ENCODE measurements at places on chromosomes 11 and 22.

GRCh38 chr11:75347781-75348566 is 3.5 kb downstream of the ARRB1 start:
- DNase-seq: peak; percentile 59

GRCh38 chr11:25775603-25776002 is 556.3 kb upstream of the ANO3 start:
- DNase-seq: no peak

- no peak for DNase-seq
Observed at GRCh38 chr11:71247551-71248250, 4.7 kb downstream of the SHANK2 start.

DNA sequence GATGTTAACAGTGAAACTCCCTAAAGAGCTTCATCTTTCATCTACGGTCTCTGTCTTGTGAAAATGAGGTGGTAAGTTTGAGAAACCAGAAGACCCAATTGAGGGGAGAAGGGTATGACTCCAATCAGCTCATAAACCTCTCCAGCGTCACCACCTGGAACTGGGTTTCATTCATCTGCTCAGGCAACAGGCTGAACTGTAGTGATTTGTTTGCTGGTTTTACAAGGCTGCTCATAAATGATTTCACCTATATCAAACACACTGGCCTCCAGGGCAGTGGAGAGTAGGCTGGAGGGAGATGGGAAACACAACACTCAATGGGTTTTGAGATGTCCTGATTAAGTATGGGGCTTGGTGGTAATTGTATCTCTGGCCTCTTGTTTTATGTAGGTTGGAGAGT is 79.0 kb downstream of the EFCAB6 start:
- no peak for DNase-seq

DNA sequence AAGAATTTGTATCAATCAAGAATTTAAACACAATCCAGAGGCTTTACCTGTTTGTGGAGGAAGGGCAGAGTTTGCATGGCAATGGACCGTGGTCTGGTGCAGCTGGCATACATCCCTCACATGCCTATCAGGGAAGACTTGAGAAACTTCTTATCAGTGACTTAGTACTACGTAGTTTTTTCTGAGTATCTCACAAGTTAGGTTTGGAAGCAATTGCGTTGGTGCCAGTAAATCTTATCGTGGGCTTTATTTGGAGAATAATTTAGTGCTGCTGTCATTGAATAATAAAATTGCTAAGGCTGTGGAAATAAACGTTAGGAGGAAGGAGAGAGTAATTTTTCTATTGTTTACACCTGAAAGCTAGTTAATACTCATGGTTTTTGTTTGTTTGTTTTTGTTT is 72.3 kb downstream of the PRMT3 start:
- no peak for DNase-seq

GRCh38 chr11:104668797-104669463 is 229.3 kb downstream of the CASP12 start:
- DNase-seq: no peak

DNA sequence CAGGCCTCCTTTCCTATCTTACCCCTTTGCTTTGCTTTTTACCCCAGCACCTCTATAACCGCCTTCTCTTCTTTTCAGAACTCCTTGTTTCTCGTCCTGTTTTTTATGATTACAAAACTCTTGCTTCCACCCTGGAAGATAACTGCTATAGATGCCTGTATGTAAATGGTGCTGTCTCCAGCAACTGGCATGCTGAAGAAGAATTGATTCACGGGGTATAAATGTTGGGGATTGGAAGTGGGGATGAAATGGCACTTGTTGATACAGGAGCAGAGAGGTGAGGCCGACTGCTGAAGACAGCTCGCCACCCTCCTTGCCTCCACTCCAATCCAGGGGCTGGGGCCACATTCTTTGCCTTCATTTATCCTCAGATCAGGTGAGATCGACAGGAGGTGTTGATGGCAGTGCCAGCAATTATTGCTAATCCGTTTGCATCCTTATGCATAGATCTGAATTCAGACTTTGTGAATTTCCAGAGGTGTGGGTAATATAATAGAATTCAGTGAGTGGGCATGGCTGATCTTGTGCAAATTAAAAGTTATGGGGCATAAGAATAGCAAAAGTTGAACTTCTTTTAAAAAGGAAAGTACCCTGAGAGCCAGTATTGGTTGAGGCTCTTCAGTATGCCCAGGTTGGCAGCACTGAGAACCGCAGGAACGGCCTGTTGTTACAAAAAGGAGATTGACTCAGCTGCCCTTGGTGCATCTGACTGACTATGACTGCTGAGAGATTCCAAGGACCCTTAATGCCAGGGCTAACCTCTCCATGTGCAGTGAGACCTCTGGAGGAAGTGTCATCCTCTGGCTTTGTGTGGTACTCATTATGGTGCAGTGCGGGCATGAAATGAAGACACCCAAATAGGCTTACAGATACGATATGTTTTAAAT is 5.3 kb downstream of the NEAT1 start:
- peak; percentile 40 for DNase-seq

DNA sequence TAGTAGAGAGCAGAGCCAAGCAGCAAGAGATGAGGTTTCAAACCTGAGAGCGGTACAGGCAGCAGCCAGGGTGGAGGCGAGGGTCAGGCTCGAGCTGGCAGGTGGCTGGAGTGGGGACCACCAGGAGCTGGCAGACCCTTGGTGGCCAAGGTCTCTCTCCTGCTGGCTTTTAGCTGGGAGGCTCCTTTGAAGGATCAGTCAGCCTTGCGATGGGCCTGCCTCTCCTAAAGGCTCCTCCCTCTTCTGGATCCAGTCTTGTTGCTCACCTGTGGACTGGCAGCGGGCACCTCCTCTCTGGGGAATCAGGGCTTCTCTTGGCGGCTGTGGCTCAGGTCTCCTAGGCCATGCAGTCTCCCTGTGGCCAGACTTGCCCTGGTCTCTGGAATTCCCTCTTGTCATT is 24.8 kb downstream of the TPST2 start:
- no peak for DNase-seq

DNA sequence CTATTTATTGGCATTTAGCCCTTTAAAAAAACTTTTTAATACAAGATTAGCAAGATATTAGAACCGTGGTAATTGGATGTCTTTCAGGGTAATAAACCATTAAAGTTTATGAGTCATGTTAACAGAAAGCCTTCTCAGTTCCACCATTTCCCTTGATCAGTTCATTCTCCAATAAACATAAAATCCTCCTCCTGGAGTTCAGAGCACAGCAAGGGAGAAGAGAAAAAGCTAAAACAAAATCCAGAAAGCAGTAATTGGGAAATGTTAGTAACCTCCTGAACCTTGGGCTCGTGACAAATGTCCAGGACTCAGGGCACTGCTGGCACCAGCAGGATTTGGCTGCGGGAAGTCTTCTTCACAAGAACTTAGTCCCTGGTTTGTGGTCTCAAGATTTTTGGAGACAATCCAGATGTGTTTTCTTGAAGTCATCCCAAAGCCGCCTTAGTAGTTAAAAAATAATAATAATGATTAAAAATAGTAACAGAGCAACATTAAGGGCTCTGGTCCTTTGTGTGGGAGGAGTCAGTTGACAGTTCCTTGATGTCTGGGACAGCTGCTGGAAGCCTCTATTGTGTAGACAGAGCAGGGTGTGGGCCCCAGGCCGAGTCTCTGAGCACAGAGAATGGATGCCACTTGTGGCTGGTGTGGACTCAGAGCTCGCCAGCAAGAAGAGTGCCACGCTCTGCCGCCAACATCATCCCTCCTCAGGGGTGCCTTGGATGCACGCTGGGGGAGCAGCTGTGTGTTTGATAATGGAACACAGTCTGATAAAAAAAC is 43.4 kb upstream of the PITPNB start:
- no peak for DNase-seq

GRCh38 chr22:17228725-17229126 is 9.5 kb upstream of the ADA2 start:
- no peak for DNase-seq

- DNase-seq: no peak
Observed at GRCh38 chr11:96275801-96276594, 67.0 kb downstream of the MAML2 start.

GRCh38 chr11:67582011-67582410 is 1.6 kb upstream of the GSTP1 start:
- no peak for DNase-seq

DNA sequence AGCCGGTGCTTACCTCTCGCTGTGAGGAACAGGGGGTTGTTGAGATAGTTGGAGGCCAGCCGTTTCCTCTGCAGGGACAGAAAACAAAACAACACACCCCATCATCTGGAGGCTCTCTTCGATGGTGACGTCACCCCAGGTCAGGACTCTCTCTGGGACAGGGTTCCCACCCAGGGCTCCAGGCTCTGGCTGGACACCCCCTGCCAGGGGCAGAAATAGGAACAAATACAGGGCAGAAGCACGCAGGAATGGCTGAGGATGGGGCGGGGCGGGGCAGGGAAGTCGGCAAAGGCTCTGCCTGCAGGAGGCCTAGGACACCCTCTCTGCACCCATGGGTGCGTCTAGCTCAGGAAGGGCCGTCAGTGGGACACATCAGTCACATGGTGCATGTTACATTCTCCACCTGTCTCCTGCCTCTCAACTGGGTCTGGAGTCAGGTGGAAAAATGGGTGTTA is 118.5 kb downstream of the PHF21B start:
- no peak for DNase-seq

DNA sequence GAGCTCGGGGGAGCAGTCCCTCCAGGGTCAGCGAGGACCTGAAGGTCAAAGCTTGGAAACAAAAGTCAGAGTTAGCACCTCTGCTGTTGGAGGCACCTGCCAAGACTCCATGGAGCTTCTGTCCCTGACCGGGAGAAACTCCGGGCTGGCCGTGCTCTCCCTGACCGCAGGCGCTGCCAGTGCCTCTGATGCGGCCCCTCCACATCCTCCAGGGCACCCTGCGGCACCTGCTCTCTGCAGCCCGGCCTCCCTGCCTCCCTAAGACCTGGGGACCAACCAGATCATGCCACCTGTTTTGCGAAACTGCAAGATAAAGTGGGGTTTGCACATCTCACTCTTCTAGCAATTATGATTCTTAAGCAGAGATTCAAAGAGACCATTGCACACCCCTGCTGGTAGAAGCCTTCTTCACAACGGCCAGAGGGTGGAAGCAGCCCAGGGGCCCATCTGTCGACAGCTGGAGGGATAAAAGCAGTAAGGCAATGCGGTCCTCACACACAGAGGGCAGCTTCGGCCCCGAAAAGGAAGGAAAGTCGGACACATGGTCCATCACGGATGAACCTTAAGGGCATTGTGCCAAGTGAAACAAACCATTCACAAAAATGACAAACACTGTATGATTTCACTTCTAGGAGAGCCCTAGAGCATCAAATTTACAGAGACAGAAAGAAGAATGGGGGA is 477.1 kb downstream of the BRD1 start:
- DNase-seq: no peak

GRCh38 chr11:76184551-76184993 is 21.7 kb downstream of the WNT11 start:
- DNase-seq: no peak

GRCh38 chr22:26689513-26690301 is 32.3 kb downstream of the MIAT start:
- DNase-seq: no peak

DNA sequence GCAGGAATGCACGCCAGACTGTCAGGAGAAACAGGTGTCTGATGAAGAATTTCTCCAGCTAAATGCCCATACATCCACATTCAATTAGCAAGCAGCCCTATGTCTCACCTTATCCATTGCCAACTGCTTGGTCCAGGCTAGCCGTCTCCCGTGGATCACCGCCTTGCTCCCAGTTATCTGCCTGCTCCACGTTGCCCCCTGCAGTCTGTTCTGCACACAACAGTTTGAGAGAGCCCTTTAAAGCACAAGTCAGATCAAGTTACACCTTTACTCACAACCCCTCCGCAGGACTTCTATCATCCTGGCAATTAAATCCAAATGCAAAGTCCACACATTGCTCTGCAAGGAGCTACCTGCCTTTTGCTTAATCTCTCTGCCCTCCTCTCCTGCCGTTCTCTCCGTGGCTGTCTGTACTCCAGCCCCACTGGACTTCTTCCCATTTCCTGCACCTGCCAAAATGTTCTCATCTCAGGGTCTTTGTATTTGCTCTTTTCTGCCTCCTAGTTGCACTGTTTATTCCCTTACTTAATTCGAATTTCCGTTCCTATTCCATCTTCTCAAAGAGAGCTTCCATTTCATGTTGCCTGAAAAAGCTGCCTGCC is 185.3 kb upstream of the LARGE1 start:
- peak; percentile 9 for DNase-seq

All from ovary (tissue), 10 donors.